ENCODE measurements at places on chromosomes 7 and 10.

GRCh38 chr10:32556783-32557395 lies 110.9 kb downstream of the CCDC7 start:
- DNase-seq = no peak

- DNase-seq = no peak
These were observed 5.3 kb downstream of the NUDT1 start for GRCh38 chr7:2247141-2247995.

- DNase-seq = no peak
These were observed 82.8 kb upstream of the PDE1C start for GRCh38 chr7:32153006-32153405.

DNA sequence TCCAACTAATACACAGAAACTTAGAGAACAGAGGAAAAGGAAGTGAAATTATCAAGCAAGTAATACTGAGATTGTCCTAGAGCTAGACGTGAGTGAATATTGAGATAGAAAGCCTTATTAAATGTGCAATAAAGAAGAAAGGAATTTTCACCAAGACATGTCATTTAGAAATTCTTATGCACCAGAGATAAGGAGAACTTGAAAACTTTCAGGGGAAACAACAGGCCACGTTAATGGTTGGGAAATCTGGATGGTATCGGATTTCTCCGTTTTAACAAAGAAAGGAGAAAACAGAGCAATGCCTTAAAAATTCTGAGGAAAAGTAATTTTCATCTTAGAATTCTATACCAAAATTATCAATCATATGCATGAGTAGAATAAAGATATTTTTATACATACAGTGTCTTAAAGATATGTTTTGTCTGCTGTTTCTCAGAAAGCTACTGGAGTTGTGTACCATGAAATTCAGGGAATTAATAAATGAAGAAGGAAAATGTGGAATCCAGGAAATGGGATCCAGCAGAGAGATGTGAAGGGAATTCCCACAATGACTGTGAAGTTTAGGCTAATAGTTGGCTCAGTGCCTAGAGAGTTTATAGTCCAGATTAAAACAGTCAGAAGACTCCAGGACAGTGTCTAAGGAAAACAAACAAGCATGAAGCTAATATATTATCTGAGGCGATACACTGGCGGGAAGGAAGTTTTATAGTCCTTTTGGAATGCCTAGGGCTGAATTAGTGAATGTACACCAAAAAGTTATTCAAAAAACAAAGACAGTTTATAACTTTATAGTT lies 159.5 kb downstream of the PPP1R9A start:
- DNase-seq = no peak

DNA sequence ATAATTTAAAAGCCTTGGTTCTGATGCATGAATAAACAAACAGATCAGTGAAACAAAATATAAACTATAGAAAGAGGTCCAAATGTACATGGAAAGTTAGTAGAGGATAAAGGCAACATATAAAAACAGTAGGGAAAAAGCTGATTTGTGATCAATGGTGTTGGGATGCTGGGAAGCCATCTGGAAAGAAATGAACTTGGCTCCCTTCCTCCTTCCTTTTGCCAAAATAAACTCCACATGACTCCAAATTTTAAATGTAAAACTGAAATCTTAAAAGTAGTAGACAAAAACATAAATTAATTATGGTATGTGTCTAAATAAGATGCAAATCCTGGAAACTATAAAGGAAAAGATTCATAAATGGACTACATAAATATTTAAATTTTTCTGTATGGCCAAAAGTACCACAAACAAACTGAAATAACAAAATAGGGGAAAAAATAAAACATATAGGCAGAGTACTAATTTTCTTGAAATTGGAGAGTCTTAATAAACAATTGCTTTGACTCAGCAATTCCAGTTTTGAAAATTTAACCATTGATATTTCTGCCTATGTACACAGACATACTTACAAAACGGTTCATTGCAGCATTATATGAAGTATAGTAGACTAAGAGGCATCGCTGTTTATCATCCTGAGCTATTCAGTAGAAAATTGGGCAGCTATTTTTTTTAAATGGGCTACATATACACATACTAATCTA lies 77.0 kb upstream of the TRIM24 start:
- no peak for DNase-seq

DNA sequence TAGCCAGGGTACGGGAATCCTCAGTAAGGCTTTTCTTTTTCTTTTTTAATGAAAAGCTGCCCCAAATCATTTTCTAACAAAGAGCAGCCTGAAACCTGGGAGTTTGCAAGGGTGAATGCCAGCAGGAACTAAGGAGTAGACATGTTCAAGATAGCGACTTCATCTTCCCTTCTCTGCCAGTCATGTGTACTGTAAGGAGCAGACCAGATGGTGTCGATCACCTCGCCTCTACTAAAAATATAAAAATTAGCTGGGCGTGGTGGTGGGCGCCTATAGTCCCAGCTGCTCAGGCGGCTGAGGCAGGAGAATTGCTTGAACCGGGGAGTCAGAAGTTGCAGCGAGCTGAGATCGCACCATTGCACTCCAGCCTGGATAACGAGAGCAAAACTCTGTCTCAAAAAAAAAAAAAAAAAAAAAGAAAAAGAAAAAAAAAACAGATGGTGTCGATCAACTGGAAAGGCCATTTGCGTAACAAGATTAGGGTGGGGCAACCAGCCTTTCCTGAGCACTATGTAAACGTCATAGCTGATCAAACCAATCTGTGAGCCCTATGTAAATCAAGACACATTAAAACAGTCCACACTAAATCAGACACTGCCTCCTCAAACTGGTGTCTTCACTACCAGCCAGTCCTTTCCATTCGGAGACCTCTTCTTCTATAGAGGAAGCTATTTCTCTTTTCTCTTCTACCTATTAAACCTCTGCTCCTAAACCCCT lies 33.8 kb downstream of the NOLC1 start:
- DNase-seq = no peak

DNA sequence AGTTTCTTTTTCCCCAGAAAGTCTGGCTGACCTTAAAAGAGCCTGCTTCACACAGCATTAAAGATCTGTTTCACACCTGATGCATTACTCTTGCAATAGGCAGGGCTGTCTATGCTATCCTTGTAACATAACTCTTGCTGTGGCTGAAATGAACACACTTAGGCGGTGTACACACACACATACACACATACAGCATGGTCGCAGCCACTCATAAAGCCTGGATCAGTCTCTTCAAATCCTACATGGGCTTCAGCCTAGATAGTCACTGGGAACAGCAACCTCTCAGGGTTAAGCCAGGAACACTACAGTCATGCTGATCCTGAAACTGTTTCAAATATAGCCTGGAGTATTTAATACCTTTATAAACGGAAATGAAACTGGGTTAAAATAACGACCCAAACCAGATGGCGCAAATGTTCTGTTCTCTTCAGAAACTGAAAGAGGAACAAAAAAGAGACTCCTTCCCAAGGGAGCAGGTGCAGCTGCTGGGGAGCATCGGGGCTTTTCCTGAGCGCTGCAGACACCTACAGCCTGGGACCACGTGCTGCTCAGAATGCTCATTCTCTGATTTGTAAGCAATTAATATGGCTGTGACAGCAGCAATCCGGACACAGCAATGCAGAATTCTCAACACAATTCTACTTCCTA lies 61.0 kb upstream of the SFMBT2 start:
- DNase-seq = no peak

- no peak for DNase-seq
These were observed 35.8 kb downstream of the HECW1 start for GRCh38 chr7:43148161-43148731.

DNA sequence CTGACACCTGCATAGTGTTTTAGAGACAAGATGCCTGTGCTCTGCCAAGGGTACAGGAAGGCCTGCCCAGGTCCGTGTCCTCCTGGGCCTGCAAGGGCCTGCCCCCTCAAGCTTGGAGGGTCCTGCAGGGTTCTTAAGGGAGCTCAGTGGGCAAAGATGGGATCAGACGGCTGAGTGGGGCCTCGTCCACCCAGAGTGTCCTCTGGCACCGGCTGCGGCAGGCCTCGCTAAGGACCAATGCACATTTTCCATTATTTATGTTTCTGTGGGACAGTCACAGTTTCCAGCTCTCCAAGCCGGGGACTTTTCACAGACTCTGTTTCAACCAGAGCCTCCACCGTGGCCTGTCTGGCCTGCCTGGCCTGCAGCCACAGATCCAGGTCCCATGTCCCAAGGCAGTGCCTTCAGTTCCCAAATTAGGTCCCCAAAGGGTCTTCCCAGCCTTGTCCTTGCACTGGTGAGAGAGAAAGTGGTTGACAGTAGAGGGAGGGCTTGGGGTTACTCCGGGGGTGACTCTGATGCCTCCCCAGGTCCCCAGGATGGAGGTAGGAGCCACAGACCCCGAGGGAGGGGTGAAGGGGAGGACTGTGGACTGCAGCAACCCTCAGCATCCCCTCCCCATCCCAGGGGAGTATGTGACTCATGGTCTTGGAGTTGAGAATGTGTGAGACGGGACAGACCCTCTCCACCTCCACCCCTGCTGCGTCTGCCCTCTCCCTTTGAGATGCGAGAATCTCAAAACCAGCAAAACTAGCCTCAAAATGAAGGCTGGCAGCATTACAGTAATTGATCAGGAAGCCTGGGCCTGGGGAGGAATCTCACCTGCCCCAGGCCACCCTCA lies 14.8 kb downstream of the MYL10 start:
- DNase-seq = no peak

DNA sequence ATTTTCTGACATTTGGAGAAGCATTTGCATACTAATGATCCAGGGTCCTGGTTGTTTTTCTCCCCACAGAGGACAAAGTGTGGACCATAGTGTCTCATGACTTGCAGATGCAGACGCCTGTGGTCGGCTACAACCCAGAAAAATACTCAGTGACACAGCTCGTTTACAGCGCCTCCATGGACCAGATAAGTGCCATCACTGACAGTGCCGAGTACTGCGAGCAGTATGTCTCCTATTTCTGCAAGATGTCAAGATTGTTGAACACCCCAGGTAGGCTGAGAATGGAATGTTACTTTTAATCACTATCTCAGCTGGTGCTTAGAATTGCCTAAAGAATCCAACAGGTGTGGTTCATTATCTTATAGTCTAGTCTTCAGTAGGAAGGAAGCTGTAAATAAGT lies 951.5 kb upstream of the C7orf33 start:
- no peak for DNase-seq

DNA sequence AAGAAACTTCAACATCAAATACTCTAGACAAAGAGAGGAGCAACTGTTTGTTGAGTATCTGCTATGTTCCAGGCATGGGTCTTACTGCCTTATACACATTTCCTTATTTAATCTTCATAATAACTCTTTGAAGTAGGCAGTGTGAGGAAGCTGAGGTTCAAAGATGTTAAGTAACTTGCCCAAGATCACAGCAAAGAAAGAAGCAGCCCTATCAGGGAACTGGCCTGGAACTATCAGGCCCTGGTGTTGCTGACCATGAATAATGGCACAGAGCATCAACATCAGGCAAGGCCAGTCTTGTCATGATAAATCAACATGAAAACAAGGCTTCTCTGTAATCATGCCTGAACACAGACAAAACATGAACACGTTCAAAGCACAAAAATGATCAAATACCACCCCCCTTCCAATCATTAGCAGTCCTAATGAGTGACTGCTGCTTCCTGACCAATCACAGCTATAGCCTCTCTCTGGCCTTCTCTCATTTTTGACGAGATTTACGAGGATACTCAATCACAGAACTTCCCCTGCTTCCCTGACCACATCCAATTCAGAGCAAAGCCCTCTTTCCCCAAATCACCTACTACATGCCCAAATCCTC lies 2.3 kb downstream of the GSDME start:
- DNase-seq = no peak

DNA sequence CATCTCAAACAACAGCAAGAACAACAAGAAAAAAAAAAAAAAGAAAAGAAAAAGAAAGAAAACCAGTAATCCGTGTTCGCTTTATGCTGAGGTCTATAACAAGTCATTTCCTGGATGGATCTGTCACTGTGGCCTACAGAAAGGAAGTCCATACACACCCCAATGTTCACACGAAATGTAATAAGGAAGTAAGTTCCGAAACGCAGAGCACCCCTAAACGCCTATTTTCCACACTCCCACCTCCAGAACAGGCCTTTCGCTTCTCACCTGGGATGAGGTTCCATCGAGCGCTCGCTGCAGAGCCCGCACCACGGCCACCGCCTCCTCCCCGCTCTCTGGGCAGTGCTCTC lies 735 bp downstream of the ZNF394 start:
- no peak for DNase-seq

- DNase-seq = no peak
These were observed 1183.6 kb downstream of the GATA3 start for GRCh38 chr10:9238041-9238440.

- DNase-seq = no peak
These were observed 239.2 kb downstream of the GPAM start for GRCh38 chr10:111944331-111944730.

DNA sequence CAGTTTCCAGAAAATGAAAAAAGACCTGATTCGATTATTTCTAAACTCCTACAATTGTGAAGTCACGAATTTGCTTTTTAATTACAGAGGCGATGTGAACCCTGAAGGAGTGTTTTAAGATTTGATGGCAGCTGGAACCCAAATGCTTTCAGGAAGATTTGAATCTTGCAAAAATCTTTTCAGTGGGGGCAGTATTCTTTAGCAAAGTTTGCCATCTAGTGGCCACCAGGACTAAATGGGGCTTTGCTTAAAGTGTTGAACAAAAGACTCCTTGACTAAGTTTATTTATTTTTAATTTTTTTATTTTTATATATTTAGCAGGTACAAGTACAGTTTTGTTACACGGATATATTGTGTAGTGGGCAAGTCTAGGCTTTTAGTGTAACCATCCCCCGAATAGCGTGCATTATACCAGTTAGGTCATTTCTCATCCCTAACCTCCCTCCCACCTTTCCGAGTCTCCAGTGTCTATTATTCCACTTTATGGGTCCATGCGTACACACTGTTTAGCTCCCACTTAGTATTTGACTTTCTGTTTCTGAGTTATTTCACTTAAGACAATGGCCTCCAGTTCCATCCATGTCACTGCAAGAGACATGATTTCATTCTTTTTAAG lies 98.8 kb downstream of the CACNB2 start:
- no peak for DNase-seq

DNA sequence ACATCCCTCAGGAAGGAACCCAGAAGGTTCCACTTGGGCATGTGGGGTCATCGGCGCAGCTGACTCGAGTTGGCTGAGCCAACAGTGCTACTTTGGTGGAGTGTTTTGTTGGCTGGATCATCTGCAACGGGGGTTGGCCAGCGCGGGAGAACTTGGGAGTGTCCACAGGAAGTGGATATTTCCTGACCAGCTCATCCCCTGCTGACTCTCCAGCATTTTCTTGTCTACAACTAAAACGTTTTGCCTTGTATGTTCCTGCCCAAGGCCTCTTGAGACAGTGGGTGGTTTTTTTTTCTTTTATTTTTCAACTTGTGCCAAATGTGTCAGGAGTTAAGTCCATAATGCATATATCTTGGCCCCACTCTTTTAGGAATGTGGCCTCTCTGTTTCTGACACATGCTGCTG lies 208.6 kb downstream of the ZNF365 start:
- DNase-seq = no peak

DNA sequence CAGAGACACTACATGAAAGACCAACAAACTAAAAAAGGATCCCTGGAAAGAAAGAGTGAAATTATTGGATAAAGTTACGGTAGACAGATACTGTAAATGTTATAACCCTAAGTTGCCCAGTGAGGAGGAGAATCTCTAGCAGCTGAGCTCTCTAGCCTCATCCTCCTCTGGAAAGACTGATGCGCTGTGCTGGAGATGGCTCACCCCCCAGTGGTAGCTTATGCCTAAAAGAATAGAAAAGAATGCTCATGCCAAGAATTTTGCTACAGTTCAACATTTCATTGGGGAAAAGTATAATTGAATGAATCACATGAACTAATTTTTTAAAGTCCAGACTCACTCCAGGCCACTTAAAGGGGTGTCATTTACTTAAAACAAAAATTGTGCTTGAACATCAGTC lies 50.8 kb upstream of the RNF32 start:
- no peak for DNase-seq
